ENCODE measurements at places on chromosomes 2 and 18.

GRCh38 chr2:104774631-104775030 lies 79.3 kb upstream of the POU3F3 start:
- no peak for DNase-seq

GRCh38 chr2:190277234-190278112 lies 42.2 kb downstream of the HIBCH start:
- no peak for DNase-seq

GRCh38 chr2:63888053-63888452 lies 46.4 kb downstream of the UGP2 start:
- DNase-seq = no peak

DNA sequence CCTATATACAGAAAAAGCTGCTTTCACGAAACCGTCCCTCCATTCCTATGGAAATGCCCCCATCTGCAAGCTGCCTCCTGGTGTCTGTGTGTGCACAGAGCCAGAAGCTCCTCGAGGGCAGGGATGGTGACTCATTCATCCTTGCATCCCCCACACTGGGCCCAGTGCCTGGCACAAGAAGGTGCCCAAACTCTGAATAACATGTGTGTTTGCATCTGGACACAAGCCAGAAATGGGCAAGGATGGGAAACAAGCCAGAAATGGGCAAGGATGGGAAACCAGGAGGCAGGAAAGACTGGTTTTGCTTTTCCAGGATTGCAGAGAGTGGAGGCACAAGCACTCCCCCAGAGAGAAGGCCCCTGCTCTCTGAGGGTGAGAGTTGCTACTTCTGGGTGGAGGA lies 313.9 kb downstream of the CELF4 start:
- no peak for DNase-seq

DNA sequence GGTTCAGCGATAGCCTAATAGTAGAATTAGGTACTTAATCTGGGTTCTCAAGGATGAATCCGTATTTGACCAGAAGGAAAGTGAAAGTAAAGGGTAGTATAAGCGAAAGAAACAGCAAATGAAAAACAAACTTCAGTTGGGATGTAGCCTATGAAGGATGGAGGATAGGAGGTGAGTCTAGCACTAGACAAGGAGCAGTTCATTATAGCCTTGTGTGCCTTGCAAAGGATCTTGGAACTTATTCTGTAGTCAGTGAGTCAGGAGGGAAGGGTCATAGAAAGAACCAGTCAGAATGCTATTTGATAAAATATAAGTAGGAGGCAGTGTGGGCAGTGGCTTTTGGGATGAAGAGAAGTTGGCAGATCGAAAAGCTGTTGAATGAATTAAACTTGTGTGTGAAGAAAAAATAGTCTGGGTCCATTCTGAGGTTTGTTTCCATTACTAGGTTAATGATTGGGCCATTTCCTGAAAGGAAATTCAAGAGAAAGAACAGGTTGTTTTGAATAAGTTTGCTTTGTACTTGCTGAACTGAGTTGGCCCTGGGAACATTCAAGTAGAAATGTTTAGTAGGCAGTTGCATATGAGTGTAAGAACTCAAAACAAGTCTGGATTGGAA lies 48.5 kb downstream of the ANKRD12 start:
- DNase-seq = no peak

- no peak for DNase-seq
Measured at GRCh38 chr2:12773586-12774394, 57.1 kb downstream of the TRIB2 start.

- DNase-seq = no peak
Measured at GRCh38 chr2:167942366-167943081, 304.9 kb downstream of the STK39 start.

GRCh38 chr18:36281936-36282335 lies 15.6 kb upstream of the FHOD3 start:
- no peak for DNase-seq

GRCh38 chr2:229417916-229418315 lies 146.8 kb upstream of the PID1 start:
- DNase-seq = no peak

GRCh38 chr2:62281663-62282062 lies 85.7 kb downstream of the B3GNT2 start:
- DNase-seq = no peak

DNA sequence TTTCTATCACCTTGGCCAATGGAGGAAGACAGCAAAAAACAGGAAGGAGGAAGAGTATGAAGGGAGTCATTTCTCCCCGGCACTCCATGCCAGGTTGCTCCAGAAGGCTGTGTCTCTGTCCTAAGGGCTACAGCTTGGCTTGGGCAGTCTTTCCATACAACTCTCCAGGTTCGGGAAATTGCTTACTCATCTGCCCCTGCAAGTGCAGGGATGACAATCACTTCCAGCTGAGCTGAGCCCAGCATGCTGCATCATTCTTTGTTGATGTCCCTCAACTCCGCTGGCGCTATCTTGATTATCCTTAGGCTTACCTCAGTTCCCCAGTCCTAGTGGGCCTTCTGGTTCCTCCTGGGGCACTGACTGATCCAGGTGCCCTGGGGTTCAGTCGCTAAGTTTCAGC lies 86.9 kb upstream of the COPS8 start:
- no peak for DNase-seq

DNA sequence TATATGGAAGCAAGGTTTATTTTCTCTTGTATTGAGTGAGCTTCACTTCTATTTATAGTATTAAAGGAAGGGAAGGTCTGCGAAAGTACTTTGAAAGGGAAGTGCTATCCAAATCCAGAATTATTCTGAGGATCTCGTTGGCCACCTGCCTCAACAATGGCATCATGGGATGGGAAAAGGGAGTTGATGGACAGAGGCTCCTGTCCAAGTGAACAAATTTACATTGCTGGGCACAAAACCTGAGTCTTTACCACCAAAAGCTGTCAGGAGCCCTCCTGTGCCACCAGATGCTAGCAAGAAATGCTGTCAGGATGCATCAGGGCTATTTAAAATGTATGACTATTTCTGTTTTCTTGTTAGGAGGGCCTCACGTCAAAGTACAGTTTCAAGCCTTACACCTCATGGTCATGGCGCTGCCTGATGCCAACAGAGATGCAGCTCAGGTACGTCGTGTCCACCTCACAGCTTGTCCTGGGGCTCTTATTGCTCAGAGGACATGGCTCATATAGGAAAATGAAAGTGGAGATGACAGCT lies 157.3 kb downstream of the ARHGAP28 start:
- no peak for DNase-seq

DNA sequence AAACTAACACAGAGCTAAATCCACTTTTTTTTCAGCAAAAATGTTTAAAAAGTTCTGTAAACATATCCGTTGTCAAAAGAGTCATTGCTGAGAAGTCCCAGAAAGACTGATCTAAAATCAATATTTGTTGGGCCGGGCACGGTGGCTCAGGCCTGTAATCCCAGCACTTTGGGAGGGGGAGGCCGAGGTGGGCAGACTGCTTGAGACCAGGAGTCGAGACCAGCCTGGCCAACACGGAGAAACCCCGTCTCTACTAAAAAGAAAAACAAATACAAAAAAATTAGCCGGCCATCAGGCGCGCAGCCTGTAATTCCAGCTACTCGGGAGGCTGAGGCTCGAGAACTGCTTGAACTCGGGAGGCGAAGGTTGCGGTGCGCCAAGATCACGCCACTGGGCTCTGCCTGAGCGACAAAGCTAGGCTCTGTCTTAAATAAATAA lies 1.4 kb downstream of the OLA1 start:
- DNase-seq = no peak

DNA sequence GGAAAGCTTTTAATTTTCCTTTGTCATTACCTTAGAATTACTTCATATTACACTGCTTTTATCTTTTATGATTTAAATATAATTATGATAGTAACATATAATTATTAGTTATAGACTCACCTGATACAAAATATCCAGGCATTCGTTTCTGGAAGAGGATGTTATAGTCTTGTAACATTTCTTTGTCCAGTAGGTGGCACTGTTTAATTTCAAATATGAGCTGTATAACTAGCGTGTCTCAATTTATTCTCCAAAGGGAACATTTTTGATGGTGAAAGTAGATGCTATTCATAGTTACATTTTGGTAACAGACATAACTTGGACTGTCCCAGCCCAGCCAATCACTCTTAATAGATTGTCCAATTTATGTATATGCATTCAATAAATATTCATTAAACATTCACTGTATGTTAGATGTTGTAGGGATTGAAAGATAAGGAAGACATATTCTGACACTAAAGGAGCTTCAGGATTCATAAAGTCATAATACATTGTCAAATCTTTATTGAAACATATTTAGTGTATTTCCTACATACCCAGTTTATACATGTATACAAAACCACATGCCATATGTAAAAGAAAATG lies 19.2 kb downstream of the DAW1 start:
- DNase-seq = no peak

DNA sequence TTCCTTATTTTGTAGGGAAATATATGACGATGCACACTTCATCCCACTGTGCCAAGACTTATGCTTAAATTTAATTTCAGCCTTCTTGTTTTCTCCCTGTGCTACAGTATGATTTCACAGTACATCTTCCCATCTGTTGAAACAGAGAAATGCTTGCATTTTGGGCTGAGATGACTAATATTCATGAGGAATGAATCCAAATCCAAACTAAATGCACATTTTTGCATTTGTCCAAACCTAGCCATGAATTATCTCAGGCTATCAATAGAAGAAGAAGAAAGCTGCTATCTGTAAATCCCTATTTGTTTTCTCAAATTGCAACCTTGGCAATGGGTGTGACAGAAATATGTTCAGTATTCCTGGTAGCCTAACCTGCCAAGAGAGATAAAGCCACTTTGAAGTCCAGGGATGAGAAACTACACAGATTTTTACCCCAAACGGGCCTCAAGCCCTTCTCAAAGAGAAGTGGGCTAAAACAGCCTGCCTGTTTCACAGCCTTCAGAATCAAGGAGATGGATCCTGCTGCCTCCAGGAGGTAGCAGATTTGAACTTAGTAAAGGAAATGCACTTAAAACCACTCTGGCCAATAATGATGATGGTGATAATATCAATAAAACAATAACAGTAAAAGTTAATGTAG lies 306.9 kb upstream of the NT5C1B start:
- DNase-seq = no peak

DNA sequence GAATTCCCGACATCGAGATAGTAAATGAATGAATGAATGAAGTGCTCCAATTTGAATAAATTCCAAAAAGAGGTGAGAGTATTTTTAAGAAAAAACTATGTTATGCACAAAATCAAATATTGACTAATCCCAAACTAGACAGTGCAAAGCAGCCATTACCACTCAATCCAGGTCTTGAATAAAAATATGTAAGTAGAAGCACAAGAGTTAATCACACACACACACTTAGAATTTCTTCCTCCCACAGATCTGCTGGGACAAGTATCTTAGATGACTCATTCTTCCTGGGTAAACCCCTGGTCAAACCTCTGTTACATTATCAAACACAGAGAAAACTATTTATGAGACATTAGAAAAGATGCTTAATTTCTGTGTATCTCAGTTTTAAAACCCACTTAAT lies 102.0 kb downstream of the PLA2R1 start:
- DNase-seq = no peak

- no peak for DNase-seq
Measured at GRCh38 chr2:207801259-207801658, 31.6 kb upstream of the FZD5 start.

DNA sequence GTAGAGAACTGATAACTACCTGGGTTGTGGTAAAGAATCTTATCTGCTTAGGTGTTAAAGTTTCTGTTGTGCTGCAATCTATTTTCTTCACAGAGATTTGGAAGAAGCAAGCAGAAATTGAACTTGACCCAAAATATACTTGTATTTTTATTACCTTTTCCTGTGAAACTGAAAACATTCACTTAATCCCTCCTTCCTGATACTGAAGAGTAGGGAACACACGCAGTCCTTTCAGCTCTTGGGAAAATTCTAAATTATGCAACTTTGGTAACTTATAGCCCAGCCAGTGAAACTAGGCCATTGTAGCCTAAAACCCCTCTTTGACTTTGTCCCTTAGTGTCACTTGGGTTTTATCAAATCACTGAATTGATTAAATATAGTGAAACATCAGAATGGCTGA lies 128.4 kb upstream of the MEIS1 start:
- no peak for DNase-seq

DNA sequence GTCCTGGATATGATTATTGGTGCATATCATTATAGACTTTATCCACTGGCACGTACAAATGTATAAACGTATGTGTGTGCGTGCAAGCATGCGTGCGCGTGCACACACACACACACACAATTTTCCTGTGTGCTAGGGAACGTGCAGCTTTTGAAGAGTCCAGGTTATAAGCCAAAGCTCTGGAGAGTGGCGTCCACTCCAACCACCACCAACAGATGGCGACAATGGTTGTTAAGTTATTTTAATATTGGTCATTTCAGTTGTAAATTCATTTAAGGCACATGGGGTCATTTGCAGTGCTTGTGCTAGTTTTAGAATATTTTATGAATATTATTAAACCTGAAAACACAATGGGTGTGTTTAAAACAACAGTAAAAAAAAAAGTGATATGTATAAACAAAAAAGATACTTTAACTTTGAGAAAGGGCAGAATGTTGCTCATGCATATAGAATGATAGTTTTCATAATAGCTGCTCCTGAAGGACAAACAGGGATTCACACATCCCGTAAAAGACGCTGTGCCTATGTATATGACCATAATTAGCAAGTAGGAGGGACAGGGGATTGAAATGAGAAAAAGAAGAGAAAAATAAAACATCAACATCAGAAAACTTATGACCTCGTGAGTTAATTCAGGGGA lies 124.2 kb upstream of the ITGB6 start:
- peak; percentile 23 for DNase-seq
